ENCODE measurements at places on chromosomes 1 and 21.

DNA sequence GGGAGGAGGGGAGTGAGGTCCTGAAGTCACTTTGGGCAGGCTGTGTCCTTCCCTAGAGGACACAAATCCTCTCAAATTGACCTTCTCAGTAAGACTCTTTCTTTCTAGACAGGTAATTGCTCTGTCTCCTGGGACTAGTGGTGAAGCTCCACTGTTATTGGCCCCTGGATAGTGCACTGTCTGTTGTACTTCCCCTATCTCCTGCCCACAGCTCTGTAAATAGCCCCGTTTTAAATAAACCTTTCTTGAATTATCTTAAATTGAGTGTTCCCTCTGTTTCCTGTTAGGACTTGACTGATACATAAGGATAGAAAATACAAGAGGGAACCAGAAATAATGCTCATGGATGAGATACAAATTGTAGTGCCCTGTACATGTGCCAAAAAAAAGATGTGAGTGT is 229.5 kb upstream of the USP24 start:
- no peak for DNase-seq

GRCh38 chr1:94411237-94411636 is 7.0 kb upstream of the ABCD3 start:
- DNase-seq: no peak

- DNase-seq: no peak
Observed at GRCh38 chr1:218851586-218851985, 322.1 kb upstream of the LYPLAL1 start.

DNA sequence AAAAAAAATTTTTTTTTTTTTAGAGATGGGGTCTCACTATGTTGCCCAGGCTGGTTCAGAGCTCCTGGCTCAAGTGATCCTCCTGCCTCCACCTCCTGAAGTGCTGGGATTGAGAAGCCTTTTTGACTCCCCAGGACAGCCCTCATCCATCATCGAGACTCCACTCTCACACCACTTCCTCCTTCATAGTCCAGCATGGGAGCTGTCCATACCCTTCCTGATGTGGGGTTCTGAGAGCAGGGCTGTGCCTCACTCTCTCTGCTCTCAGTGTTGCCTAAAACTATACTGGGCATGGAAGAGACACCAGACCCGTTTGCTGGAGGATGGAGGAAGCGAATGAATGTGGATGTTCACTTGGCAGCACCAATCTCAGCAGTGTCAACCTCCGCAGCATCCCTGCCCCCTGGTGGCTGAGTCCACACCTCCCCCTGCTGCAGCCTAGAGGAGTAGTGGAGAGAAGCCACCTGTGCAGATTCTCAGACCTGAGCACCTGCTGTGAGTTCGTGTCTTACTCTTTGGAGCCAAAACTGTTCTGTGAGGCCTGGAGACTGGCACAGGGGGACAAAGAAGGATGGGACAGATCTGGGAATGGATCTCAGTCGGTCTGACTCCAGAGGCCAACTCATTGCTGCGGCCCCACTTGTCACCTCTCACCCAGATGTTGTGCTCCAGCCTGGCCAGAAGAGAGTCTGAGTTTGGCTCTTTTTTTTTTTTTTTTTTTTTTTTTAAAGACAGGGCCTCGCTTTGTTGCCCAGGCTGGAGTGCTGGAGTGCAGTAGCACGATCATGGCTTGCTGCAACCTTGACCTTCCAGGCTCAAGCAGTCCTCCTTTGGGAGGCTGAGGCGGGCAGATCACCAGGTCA is 17.7 kb downstream of the TINAGL1 start:
- DNase-seq: peak; percentile 83

GRCh38 chr1:30600706-30601105 is 122.7 kb downstream of the MATN1 start:
- no peak for DNase-seq

DNA sequence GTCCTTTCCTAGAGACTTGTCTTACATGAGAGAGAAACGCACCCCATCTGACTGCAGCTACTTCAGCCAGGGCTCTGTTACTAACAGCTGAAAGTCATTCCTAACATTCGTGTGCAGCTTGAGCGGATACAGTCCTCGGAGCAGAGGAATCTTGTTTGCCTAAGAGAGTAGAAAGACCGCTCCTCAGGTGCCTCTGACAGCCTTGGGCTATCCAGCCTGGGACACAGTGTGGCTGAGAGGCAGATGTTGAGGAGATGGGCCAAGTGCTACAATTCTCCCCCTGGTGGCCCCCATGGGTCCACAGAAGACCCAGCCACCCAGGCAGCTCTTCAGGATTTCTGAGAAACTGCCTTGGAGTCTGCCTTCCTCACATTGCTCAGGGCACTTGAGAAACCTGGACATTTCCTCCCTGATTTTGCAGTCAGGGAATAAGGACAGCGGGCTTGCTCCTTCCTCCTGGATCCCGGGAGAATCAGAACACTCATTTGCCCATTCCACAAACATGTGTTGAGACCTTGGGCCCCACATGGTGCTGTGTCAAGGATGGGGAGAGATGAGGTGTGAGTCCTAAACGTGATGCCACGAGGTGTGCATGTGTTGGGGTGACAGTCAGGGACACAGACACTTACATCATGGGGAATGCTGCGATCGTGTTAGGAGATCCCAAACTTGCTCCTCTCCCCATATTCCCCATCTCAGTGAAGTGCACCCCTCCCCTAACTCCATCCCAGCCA is 13.1 kb downstream of the TRIM62 start:
- no peak for DNase-seq

DNA sequence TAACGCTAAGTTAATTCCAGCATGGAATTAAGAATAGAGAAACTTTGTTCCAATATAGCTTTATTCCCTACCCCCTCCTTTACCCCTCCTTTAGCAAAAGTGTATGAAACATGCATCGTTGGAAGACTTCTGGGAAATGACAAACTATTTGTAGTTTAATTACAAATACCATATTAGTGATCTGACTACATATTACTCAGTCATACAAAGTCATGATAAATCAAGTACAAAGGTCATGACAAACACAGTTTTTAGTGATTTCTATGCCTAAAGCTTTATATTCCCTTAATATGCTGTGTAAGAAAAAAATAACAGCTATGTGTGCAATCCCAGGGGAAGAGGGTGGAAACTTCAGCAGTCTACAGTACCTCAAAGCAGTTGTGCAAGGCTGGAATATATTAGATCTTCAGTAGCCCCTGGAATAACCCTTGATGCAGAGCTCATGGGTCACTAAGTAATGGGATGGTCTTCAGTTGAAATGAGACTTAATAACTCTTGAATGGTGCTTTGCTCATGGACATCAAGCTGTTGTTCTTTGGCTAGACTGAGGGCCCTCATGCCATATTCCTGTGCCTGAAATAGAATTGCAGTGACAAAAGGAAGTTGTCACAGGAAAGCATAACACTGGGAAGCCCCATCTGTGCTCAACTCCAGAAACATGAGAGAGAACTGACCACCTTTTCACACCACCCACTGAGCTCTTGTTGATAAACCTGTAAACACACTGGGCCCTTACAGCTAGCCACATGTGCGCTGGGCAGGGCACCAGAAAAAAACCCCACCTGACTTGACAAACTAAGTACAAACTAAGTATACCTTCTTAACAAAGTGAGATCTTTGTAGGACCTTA is 25.3 kb downstream of the ZMYND12 start:
- DNase-seq: no peak

DNA sequence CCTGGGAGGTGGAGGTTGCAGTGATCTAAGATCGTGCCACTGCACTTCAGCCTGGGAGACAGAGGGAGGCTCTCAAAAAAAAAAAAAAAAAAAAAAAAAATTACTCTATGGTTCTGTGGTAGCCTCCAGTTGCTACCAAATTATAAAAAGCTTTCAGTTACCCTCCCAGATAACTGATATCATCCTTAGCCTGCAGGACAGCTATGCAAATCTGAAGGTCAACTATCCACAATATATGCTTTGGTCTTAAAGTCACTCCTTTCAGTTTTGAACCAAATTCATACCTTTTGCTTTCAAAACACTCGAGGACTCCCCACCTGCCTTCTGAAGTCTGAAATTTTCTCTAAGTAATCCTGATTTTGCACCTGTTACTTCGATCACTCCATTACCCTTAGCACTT is 3.1 kb downstream of the MIXL1 start:
- no peak for DNase-seq

- no peak for DNase-seq
Observed at GRCh38 chr1:46224966-46225365, 21.8 kb downstream of the LURAP1 start.

DNA sequence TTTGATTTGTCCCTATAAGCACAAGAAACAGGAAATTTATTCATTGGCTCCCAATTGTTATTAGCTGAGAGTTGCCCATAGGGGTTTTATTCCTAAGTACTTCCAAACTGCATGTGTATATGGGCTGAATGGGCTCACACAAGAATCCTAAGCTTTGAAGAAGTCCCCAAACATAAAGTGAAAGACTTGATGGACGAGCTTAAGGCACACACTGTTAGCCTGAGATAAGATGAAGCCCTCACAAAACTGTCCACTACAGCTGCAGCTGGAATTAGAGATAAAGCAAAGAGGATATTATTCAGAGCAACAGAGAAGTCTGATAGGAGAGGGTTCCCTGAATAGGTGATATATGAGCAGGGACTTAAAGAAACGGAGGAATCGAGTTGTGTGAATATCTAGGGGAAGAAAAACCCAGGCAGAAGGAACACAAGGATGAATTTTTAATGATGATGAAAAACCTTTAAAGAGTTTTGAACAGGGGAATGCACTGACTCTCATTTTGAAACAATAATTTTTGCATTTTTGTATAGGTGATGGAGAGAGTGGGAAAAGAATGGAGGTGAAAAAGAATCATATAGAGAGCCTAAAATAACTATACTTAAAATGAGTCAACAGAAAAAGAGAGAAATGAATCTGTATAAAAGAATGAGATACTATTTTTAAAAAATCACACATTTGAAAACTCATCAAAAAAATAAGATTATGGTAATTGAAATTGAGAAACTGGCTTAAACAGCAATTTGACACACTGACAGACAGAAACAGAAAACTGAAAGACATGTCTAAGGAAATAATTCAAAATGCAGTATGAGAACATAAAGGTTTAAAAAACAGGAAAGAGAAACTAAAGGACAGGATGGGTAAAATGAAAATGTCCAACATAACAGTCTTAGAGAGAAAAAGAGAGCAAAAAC is 133.6 kb upstream of the POGK start:
- DNase-seq: no peak

DNA sequence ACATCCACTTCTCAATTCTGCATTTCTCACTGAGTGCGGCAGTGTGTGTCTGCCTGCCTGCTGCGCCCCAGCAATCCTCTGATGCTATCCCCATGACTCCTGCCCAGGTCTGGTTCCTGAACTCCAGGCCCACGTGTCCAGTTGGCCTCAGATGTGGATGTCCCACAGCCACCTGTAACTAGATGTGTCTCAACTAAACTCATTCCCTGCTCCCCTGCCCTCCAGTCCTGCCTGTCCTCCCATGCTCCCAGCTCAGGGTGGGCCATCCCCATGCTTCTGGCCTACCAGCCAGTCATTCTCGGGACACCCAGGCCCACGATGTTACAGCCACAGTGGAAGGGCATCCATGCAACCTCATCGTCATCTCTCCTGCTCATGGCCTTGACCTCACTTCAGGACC is 76.8 kb downstream of the STUM start:
- no peak for DNase-seq

GRCh38 chr1:44076066-44076465 is 42.6 kb upstream of the KLF17 start:
- DNase-seq: no peak

GRCh38 chr1:179770887-179771502 is 27.9 kb downstream of the FAM163A start:
- no peak for DNase-seq

DNA sequence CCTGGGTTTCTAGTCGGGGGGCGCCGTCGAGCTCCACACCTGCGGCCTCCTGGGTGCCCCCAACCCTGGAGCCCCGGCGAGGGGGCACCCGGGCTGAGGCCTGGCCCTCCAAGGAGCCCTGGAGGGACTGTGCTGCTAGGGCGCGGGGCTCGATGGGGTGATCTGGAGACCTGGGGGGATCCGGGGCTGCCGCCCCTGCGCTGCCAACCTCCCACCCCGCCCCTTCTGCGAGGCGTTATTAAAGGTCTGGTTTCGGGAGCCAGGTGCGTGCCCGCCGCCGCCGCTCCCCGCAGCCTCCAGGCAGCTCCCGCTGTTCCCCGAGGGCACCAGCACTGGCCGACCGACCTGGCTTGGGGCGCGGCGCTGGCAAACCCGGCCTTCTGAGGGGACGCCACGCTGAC is 746 bp upstream of the POFUT2 start:
- DNase-seq: peak; percentile 53

GRCh38 chr1:196655071-196655470 is 3.2 kb downstream of the CFH start:
- DNase-seq: no peak

DNA sequence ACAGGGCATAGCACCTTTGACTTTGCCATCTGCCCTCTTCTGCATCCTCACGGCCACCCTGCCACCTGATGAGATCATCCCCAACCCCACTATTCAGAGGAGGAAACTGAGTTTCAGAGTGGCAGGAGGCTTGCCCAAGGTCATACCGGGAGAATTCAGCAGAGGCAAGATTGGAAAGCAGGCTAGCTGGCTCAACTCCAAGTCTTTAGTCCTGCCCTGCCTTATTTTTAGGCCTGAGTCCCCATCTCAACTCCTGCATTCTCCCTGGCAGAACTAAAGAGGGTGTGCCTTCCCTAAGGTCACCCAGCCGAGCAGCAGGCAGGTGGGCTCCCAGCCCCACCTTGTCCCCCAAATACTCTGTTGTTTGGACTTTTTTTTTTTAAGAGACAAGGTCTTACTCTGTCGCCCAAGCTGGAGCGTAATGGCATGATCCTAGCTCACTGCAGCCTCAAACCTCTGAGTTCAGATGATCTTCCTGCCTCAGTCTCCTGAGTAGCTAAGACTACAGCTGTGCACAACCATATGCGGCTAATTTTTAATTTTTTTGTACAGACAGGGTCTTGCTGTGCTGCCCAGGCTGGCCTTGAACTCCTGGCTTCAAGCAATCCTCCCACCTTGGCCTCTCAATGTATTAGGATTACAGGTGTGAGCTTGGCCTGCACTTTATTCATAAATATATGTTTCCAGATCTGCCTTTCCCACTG is 13.8 kb upstream of the FGR start:
- DNase-seq: no peak

GRCh38 chr1:193417403-193417802 is 231.0 kb upstream of the B3GALT2 start:
- no peak for DNase-seq

DNA sequence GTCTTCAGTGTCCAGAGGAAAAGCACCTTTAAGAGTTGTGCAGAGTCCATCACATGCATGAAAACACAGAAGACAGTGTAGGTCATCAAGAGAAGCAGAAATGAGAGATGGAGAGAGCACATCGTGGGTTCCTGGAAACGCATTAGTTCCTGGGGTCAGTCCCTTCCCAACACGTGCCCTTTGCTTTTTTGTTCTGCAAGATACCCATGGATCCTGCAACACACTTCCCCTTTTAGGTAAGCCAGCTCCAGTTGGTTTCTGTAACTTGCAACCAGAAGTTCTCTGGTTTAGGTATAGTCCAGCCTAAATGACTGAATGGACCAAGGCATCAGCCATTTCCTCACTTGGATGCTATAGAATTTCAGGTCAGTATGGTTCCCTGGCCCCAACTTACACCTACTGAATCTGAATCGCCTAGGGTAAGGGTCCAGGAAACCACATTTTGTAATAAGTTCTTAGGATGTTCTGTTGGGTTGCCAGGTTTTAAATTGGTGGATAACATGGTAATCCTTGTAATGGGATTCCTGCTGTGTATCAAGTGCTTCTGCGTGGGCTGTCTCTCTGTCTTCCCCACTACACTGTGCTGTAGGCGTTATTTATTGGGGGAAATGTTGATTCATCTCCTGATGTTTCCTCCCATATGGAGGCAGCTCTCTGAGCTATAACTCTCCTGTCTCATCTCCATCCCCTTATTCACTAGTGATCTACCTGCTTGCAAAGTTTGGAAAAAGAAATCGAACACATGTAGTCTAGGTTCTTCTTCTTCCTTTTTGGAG is 230.6 kb downstream of the TNR start:
- no peak for DNase-seq

Measured in activated CD8-positive, alpha-beta memory T cell treated with anti-CD3 and anti-CD28 coated beads, Interleukin-2, amount 50 U/mL, for 48 hours (primary cell).